ENCODE measurements at places on chromosomes 5 and 9.

- no peak for DNase-seq
Measured at GRCh38 chr9:83572524-83572923, 34.3 kb upstream of the FRMD3 start.

- DNase-seq: no peak
Measured at GRCh38 chr5:43302481-43302880, 10.7 kb downstream of the HMGCS1 start.

- DNase-seq: no peak
Measured at GRCh38 chr5:136033234-136033633, 4.4 kb downstream of the TGFBI start.

GRCh38 chr5:7271435-7272084, 124.4 kb upstream of the ADCY2 start:
- DNase-seq: no peak

DNA sequence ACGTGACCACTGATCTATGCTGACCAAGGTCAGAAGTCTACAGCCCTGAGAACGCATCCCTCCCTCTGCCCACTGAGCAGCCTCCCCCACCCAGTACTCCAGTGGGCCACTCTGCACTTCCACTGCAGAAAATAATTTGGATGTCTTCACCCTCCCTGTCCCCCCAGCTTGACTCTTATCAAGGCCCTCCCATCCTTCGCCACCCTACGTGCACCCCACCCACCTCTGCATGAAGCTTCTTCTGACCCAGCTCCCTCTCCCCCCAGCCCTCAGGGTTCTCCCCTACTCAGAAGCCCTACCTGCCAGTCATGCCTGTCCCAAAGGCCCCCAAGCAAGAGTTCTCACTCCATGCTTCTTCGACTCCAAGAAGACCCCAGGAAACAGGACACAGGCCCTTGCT, 138.5 kb upstream of the FSTL4 start:
- no peak for DNase-seq

- no peak for DNase-seq
Measured at GRCh38 chr9:127221695-127222094, 42.9 kb upstream of the GARNL3 start.

- no peak for DNase-seq
Measured at GRCh38 chr5:166330036-166330435, 1961.4 kb upstream of the WWC1 start.

GRCh38 chr9:20550326-20550725, 72.0 kb downstream of the MLLT3 start:
- no peak for DNase-seq

DNA sequence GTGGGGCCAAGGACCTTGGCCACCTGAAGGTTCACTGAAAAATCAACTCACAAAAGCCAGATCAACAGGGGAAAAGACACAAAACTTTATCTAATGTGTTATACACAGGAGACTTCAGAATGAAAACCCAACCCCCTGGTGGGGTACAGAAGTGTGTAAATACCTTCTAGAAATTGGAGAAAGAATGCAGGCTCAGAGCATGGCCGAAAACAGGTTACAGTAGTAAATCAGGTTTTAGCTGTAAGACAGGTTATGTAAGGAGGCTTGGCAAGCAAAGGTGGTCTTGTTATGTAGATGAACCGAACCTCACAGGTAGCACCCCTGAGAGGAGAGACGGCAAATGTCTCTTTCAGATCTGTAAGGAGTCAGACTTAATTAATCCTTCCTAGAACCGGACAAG, 10.0 kb downstream of the CEMIP2 start:
- DNase-seq: no peak

GRCh38 chr9:134182554-134183085, 18.3 kb upstream of the RNU6ATAC start:
- no peak for DNase-seq

All from HS-27A (cell line).